ENCODE measurements at places on chromosomes 5 and 9.
A peak's percentile ranks its signal among the peaks of the same experiment; 100 is the strongest.

DNA sequence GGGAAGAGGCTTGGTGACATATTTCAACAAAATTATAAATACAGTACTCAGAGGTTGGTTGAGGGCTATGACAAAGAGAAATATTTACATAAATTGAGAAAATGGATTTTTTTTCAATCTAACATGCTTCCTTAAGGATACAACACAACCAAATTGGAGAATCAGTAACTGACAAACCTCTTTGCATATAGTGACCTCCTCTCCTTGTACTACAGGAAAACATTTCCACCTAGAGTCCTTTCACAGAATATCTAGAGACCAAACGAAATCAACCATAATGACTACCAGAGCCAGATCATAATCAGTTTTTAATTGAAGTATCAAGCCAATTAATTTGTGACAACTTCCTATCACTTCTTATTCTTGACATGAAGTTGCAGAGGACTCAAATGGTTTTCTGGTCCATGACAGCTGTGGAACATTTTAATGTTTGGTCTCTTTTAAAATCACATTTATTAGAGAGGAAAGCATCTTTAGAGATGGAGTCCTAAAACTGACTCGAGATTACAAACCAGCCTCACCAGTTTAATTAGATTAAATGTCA is 1636.5 kb upstream of the C9orf72 start:
- DNase-seq = no peak

- no peak for DNase-seq
These were observed 13.3 kb downstream of the HMMR start for GRCh38 chr5:163473635-163474243.

DNA sequence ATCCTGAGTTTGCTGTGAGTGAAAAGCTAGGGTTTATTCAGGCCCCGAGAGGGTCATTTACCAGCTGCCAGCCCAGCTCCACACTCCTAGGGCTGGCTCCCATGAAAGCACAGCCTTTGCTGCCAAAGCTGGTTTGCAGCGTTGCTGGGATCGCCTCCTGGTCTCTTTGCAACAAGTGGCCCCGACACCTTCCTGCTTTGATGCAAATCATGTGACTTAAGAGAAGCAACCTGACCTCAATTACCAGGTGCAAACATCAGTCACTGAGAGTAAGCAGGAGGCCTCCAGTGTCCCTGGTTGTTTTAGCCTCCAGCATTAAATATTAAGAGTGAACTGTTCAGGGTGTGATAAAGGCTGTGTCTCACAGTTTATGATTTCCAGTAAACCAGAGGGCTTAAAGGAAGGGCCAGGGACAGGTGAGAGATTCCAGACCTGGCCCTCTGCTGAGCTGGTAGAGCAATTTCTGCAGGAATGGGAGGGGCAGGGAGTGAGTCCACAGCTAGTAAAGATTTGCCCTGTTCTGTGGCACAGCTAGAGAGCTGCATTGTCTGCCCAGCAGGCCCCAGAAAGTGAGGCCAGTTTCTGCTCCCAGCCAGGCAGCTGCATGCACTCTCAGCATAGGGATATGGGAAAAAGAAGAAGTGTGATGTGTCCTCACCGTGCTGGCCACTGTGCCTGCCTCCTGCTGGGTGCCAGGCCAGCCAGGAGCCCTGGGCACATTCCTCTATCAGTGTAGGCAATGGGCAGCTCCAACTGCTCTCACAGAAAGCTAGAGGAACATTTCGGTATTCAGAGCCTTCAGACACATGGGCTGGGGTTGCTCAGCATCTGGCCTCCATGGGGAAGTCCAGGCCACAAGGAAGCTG is 58.0 kb downstream of the SLC22A5 start:
- peak; percentile 53 for DNase-seq

GRCh38 chr5:170499621-170500020 is 4.2 kb upstream of the KCNIP1 start:
- DNase-seq = no peak

GRCh38 chr5:38768412-38769211 is 77.2 kb upstream of the OSMR start:
- no peak for DNase-seq

DNA sequence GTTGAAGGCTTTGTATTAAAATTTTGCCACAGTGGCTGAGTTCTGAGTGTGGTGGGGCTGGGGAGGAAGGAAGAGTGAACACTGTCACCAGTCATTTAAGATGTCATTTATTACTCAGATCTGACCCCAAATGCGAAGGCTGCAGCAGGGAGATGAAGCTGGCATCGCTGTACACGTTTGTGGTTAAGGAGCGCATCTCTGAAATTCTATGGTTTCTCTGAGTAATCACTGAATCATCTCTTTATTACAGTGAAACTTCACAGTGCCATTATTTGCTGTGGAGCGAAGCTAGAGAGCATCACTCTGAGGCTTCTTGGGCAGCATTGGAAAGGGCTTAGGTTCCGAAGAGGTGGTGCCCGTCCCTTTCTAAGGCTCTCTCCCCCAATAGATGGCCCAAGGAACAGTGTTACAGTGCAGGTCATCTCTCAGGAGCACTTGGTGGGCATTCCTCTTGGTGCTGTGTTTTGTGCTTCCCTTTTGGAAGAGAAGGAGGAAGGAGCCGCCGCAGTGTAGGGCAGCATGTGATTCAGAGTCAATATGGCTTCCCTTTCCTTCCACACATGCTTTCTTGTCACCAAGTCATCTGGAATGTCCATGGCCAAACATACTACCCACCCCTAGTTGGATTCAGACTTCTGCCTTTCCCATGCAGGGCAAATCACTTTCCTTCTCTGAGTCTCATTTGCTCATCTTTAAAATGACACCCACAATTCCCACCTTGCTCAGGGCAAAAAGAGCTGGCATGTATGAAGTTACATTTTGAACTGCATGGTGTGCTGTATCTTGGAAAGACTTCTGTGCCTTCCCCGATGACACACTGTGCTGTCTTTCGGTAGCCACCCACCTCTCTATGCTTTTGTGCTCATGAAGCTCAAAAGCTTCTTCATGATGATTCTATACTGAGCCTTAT is 9.3 kb upstream of the TEX48 start:
- DNase-seq = peak; percentile 32

GRCh38 chr9:73773896-73774295 is 622.2 kb downstream of the ANXA1 start:
- no peak for DNase-seq

- no peak for DNase-seq
These were observed 22.3 kb downstream of the FBXW2 start for GRCh38 chr9:120770931-120771330.

- no peak for DNase-seq
These were observed 390.3 kb downstream of the CAAP1 start for GRCh38 chr9:26502311-26502710.

- no peak for DNase-seq
These were observed 111.8 kb upstream of the NTRK2 start for GRCh38 chr9:84557751-84558150.

DNA sequence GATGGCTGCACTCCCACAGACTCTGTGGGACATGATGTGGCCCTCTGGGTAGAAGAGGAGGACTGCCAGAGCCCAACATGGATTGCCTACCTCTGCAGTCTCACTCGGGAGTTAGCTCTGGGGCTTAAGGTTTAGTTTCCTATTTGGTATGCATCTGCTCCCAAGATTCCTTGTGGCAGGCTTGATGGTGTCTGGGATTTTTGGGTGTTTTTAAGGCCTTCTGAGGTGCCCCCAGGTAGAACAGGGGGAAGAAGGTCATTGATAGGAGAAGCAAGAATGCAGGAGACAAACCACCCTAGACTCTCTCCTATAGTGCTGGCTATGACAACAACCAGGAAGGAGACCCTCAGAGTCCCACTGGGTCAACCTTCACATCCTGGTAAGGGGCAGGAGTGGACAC is 46.7 kb upstream of the CXCL14 start:
- DNase-seq = no peak

GRCh38 chr9:129498451-129499384 is 122.2 kb downstream of the C9orf50 start:
- DNase-seq = no peak

DNA sequence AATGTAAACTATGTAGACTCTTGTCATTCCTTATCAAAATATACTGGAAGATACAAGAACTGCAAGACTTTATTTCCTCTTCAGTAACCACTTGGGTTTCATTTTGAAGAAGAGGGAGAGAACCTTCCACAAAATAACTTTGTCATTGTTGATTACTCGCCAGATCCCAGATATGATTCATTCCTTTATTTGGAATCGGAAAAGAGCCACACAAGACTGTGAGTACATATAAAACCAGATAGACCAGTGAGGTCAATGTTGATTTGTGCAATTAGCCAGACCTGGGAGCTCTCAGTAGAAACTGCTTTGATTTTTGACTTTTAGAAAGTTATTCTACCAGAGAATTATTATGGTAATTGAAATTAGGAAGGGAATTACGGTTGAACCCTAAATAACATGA is 146.1 kb downstream of the TMEM167A start:
- DNase-seq = no peak

DNA sequence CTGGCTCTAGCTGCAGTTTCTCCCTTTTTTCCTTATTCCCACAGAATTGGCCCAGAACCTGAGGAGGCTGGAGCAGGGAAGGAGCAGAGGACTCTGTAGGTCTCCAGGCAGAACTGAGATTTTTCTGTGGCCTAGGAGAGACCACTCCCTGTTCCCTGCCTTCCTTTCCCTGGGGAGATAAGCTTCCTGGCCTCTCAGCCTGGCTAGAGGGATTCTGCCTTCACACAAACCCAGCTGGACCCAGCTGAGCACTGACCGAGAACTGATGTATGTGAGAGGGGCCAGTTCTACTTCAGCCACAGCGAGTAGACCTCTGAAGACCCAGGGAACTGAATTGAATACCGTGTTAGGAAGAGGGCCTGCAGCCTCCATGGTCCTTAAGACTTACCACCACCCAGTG is 48.0 kb downstream of the RUSC2 start:
- DNase-seq = no peak

DNA sequence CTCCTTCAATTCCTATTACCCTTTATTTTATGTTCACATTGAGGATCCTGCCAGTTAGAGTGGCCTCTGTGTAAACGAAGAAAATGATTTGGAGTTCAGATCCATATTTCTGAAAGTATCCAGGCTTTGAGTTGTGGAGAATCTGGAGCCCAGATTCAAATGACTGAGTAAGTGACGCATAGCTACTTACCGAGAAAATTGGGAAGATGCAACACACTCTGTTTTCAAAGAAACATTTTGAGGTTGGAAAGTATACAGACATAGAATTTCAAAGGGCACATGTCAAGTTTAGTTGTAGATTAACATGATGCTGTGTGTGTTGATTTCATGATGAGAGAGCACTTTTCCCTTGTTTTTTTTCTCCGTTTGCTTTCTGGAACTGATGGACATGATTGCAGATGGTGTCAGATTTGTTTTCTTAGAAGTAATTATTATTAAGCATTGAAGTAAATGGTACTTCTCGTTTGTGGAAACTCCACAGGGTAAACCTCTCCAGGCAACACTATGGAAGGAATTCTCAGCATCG is 148.1 kb downstream of the KDM4C start:
- DNase-seq = no peak

GRCh38 chr5:174505621-174506020 is 218.8 kb upstream of the MSX2 start:
- DNase-seq = no peak

DNA sequence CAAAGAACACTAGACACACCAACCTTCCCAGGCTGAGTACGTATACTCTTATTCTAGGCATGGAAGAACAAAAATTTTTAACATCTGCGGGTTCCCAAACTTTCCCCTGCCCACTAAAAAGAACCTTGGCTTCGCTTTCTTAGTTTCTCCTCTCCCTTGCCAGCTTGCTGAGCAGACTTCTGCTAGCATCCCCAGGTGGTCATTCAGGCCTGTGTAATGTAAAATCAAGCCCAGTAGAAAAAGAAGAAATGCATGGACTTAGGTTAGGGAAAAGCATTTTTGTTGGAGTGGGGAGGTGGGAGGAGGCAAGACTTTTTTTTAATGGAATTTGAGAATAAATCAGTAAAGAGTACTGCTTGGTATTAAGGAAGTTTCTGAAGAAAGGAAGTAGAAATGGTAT is 331.0 kb upstream of the TLE4 start:
- DNase-seq = no peak

DNA sequence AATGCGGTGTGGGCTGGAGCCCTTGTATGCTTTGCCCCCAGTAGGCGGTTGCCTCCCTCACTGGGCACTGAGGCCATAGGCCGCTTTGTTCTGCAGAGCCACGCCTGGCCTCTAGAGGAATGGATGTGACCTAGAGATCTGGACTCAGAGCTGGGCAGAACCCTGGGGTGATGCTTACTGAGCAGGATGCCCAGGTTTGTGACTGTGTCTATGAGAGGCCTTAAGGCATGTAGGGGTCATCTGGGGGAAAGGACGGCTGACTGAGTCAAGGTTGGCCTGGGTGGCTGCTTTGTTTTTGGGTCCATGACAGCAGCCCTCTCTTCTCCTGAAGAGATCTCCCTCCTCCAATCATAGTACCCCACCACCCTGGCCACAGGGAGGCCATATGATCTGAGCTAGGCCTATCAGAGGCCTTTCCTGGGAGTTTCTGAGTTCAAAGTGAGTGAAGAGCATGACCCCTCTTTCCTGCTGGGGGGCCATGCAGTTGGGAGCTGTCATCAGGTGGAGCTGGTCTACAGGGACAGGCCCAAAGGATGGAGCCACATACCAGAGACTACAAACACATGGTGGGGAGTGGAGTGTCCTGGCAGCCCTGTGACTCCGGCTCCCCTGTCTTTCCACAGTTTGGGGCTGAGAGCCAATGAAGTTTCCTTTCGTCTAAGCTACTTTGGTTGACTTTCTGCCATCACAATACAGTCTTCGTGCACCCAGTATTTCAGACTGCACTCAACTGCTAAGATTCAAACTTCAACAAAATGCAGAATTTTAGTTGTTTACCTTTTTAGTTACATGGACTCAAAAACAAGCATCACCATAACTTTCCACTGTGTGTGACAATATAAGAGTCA is 165.4 kb downstream of the AUH start:
- no peak for DNase-seq

DNA sequence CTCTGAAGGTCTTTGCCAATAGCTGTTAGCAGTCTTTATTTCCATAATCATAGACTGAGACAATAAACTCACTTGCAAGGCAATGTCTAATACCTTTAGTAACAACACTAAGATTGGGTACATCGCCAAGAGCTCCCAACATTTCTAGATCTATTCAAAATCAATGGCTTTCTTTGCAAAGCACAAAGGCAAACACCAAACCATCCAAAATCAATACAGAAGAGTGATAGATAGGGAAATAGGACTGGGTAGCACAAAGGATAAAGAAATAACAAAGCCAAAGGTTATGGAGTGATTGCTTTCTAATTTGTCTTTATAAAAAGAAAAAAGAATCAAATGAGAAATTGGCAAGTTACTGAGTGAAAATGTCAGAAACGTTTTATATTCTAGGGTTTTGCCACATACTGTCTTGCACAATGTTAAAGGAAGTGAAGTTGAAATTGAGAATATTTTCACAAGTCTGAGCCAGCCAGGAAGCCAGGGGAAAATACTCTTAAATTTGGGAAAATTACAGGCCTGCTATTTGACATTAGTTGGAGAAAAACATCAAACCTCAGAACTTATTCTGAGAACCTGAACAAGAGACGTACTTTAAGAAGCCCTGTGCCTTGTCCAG is 53.3 kb upstream of the LHFPL2 start:
- no peak for DNase-seq

DNA sequence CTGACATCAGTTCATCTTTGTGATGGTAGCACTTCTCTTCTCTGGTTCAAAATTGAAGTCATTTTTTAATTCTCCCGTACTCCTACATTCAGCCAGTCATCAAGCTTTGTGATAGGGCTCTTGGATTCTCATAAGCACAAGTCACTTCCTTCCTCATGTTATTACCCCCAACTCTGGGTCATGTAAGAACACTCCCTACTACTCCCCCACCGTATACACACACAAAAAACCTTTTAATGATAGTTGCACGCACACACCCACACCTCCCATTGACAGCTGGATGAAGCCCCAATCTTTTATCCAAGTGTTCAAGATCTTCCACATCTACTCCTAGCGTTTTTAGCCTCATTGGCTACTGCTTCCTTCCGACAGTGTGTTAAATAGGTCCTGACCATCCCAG is 16.8 kb downstream of the KDM3B start:
- no peak for DNase-seq
